RCC 7860 (cell line): ENCODE measurements at places on chromosomes 4 and X.

- no peak for DNase-seq
Observed at GRCh38 chr4:86563416-86563815, 30.7 kb upstream of the PTPN13 start.

DNA sequence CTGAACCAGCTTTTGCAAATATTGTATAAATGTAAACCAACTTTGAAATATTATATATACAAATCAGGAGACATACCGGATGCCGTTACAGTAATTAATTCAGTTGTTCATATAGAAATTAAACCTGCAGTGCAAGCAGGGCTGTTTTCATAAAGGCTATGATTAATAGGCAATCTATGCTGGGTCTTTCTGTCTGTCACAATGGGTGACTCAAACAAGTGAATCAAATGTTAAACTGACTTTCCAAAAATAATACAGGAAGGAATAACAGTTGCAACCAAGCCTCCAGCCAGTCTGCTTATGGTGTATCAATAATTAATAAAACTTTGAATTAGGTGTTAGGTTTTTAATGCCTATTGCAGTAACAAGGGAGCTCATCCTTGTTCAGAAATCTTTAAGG, 43.9 kb downstream of the GABRB1 start:
- peak; percentile 33 for DNase-seq

DNA sequence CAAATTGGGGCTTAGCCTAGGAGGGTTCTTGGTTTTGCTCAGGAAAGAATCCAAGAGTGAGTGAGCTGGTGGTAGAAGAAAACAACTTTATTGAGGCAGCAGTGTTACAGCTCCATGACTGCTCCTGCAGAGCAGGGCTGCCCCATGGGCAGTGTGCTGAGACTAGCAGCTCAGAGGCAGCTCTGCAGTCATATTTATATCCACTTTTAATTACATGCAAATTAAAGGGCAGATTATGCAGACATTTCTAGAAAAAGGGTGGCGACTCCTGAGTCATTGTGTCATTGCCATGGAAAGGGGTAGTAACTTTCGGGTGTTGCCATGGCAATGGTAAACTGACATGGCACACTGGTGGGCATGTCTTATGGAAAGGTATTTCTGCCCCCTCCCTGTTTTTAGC, 202.2 kb downstream of the CLCN4 start:
- no peak for DNase-seq

- DNase-seq = no peak
Observed at GRCh38 chrX:13717700-13718472, 16.5 kb downstream of the TRAPPC2 start.

DNA sequence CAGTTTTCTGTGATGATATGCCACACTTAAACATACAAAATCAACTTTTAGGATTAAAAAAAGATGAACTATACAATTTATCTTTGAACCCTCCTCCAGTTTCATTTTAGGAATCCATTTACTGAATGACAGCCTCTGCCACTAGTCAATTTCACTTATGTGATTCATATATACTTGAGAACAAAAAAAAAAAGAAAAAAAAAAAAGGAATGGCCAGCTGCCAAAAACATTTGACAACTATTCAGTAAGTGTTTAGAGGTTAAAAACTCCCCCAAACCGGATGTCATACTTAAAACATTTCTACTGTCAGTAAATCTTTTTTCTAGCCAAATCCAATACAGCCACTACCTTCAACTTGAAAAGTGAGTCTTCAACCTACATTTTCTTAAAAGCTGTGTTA, 266.7 kb upstream of the MAGEB2 start:
- DNase-seq = no peak

- DNase-seq = no peak
Observed at GRCh38 chrX:39972340-39972739, 125.4 kb downstream of the BCOR start.

- no peak for DNase-seq
Observed at GRCh38 chr4:634599-634985, 9.2 kb downstream of the PDE6B start.

DNA sequence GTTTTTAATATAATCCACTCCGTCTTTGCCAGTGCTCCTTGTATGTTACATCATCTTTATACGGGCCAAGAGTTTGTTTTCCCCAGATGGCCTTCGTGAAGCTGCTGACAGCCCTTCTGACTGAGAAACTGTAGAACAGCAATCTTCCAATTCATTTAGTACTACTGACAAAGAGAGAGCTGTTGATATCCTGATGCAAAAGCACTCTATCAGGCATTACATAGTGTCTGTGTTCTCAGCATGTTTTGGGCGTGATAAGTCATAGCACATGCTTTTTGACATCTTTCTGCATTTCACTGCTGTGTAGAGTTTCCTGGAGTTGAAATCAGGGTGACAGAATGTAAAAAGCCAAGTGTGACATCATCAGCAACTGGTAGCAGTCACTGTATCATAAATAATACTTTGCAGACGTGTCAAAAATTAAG, 746.3 kb upstream of the FAM241A start:
- DNase-seq = no peak

- DNase-seq = peak; percentile 25
Observed at GRCh38 chr4:113584407-113585150, 177.0 kb downstream of the CAMK2D start.

DNA sequence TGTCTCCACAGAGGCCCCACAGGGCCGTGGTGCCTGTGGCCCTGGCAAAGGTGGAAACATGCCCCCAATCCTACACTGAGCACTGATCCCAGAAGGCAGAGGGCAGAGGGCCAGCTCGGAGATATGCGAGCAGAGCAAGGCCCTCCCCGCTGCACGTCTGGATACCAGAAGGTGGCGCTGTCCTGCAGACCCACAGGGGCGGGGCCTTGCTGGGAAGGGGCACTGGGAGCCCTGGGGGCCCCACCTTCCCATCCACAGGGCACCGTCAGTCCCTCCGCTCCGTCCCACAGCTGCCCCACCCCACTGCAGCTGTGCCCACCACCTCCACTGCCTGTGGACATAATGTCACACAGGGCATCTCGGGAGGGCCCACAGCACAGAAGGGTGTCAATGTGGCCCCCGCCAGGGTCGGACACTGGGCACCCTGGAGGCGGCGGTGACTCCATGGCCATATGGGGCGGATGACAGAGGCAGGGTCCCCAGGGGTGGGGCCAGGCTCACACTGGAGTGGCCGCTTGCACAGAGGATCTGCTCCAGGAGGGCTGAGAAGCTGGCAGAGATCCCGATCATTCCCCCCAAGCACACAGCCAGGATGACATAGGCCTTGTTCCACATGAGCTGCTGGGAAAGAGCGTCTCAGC, 4.8 kb downstream of the SLC49A3 start:
- DNase-seq = no peak

DNA sequence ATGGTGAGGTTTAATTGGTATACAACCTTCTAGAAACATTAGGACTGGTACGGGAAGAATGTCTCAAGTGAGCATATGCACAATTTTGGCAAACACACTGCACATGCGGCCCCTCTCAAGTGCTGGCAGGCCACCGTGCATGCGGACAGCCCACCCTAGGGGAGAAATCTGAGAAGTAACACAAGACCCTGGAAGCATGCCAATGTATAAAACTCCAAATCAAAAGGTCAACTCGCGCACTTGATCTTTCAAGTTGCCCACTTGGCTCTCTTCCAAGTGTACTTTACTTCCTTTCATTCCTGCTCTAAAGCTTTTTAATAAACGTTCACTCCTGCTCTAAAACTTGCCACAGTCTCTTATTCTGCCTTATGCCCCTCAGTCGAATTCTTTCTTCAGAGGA, 488.3 kb downstream of the CFAP47 start:
- no peak for DNase-seq

DNA sequence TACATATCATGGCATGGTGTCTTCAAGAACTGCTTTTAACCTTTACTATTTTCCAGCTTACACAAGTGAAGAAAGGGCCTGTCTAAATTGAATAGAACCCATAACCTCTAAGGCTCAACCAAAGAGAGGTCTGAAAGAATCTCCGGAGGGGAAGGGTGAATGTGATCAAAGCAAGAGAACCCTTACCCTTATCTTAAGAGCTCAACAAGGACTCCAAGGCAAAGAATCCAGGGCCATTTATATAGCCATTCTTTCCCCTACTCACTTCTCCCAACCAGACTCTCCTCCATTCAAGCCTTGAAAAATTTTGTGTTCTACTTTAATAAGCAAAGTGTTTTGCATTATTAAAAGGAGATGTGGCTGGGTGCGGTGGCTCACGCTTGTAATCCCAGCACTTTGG, 118.7 kb downstream of the SH3RF1 start:
- no peak for DNase-seq
